Activated T-cell treated with anti-CD3 and anti-CD28 coated beads for 1 hour (primary cell): ENCODE measurements at places on chromosomes 2 and 18.

DNA sequence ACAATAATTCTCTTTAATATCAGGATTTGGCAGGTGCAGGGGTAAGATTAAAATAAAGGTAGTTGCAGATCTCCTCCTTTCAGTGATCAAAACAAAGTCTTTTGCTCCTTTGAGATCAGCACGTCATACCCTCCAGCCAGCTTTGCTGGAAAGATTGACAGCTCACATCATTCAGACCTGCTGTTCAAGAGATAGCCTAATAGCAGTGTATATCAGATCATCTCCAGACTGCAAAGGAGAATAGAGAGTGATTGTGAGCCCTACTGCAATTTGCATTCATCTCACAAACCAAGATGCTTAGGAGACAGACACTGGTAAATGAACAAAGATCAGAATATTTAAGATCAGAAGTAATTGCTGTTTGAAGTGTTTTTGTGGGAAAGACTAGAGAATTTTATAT, 135.8 kb upstream of the DSEL start:
- DNase-seq, result no peak

DNA sequence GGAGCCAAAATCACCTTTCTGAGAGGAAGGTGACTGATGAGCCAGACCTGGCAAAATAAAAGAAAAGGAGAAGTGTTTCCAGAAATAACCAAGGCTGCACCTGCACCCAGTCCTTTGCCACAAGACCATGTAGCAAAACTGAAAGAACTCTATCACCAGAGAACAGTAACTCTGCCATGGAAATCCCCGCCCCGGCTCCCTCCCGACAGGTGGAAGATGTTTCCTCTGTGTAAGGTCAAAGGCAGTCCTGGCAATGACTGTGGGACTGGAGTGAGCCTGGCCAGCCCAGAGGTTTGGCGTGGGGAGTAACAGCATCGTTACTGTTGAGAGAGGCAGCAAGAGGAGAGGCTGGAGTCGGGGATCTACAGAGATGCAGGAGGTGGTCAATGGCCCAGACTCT, 42.3 kb downstream of the SPRED2 start:
- no peak for DNase-seq

DNA sequence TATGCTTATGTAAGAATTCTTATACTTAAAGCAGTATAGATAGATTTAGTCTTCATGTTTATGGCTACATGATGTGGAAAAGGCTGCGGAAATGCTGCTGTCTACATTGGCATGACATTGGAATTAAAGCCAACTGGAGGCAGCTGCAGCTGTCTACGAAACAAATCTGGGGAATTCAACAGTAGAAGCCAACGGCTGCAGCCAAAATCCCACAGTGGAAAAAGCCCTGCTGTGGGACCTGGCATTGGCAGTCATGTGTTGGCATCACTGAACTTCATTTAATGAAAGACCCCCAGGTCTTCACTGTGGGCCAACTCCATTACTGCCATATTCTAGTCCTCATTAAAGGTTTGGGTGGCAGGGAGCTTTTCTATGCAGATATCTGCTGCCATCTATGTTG, 223.6 kb downstream of the SLC8A1 start:
- no peak for DNase-seq

DNA sequence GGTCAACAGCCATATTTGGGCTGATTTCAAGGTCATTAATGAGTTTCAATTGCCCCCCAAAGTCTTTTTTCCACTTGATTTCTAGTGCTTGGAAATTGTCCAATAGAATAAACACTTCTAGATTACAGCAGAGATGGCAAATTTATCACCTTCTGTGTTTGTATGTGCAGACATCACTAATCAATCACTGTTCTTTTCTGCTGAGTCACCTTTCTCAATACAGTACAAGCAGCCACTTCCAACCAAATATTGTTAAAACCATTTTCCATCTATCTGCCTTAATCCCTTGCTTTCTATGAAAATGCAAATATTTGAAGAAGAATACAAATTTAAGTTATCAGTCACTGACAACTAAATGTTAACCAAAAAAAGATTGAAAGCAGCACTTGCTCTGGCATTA, 40.2 kb upstream of the ZNF521 start:
- no peak for DNase-seq

DNA sequence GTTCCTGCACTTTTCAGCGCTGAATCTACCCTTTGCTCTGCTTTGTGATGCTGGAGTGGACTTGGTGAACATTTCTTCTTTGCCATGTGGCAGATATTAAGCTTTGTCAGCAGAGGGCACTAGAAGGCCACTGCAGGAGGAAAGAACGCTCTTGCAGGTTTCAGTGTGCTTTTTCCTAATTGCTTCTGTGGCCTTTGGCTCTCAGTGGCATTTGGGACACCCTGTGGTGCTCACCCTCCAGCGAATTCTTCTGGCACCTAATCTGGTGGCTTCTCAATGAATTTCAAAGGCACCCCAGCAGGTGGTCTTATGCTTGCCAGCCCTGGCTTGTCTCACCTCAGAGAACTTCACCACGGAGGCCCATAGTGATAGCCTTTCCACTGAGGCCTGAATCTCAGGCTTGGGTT, 146.7 kb downstream of the MYO3B start:
- no peak for DNase-seq

GRCh38 chr18:51520676-51521180, 323.2 kb upstream of the MEX3C start:
- DNase-seq, result no peak

DNA sequence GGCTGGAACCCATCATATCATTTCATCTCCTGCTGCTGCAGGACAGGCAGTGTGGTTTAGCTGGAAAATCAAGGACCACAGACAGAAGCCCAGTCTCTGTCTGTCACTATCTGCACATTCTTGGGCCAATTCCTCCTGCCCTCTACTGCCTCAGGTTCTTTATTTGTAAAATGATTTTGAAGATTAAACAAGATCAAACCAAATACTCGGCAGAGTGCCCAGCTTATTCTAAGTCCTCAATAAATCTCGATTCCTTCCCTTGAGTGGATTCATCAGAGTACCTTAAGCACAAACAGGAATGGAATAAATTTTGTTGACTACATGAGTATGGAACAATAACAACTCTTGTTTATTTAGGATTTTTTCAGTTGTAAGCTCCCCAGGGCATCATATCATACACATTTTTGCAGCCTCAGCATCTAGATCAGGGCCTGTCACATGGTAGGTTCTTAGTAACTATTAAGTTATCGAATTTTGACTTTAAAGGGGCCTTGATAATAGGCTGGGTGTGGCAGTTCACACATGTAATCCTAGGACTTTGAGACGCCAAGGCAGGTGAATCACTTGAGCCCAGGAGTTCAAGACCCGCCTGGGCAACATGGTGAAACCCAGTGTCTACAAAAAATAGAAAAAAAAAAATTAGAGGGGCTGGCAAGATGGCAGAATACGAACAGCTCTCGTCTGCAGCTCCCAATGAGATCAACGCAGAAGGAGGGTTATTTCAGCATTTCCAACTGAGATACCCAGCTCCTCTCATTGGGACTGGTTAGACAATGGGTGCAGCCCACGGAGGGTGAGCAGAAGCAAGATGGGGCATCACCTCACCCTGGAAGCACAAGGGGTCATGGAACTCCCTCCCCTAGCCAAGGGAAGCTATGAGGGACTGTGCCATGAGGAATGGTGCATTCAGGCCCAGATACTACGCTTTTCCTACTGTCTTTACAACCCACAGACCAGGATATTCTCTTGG, 11.1 kb downstream of the RHOB start:
- DNase-seq, result no peak

DNA sequence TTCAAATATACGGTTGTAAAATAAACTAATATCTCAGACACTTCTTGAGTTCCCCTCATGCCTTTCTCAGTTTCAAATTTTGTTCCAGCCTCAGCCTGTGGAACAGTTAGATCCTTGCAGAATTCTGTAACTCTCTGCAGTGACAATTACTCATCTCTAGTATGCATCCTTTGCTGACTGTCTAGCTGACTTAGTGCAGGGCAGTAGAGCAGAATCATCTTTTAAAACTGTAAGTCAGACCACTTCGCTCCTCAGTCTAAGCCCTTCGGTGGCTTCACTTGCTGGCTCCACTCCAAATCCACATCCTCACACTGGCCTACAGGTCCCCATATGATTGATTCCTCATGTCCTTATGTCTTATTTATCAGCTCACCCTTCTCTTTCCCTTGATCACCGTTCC, 164.1 kb upstream of the ZSWIM2 start:
- DNase-seq, result no peak

- DNase-seq, result no peak
Measured at GRCh38 chr18:37207343-37207742, 358.3 kb downstream of the CELF4 start.

- no peak for DNase-seq
Measured at GRCh38 chr2:38301340-38301968, 75.6 kb downstream of the ATL2 start.

DNA sequence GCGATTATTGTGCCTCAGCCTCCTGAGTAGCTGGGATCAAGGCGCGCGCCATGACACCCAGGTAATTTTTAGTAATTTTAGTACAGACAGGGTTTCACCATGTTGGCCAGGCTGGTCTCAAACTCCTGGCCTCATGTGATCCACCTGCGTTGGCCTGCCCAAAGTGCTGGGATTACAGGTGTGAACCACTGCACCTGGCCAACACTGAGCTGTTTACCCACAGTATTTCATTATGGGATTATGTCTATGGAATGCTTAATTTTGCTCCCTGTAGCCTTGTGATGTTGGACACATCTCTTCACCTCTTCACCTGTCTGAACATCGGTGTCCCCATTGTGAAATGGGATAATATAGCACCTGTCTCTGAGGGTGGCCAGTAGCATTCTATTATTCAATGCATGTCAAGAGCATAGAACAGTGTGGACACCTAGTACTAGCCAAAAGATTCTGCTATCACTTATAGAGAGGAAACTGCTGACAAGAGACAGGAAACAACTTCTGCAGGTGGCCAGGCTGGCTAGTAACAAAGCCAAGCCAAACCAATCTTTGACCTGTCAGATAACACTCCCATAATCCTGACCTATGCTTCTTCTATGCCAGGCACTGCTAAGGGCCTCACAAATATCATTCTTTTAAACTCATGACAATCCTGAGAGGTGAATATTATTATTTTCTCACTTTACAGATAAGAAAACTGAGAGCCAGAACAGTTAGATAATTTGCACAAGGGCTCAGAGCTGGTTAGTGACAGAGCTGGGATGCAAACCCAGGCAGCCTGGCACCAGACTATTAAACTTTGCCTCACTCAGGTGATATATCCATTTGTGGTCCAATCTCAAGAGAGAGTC, 29.4 kb upstream of the REEP1 start:
- no peak for DNase-seq

DNA sequence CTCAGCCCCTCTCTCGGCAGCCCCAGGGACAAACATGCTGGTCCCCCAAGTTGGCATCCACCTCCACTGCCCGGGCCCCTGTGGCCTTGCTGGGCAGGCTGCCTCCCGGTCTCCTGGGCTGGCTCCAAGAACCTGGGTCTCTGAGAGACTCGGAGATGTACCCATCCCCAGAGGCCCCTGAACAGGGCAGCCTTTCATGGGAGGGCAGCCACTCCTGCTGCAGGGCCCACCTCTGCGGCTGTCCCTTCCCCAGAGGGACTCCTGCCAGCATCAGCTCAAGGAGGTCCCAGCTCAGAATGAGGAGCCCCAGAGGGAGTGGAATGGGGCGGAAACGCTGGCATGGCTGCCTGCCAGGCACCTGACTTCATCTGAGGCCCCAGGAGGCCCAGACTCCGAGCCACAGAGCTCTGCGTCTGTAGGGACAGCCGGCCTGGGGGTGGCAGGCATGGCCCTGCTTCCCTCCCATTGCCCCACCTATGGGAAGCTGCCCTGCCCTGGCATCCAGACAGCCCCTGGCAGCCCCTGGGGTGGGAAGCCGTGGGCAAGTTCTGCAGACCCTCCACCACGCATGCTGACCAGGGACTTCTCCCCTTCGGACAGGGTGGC, 857 bp upstream of the CROCC2 start:
- DNase-seq, result no peak
